Aorta (tissue), 5 donors: ENCODE measurements at places on chromosomes 3 and 15.

DNA sequence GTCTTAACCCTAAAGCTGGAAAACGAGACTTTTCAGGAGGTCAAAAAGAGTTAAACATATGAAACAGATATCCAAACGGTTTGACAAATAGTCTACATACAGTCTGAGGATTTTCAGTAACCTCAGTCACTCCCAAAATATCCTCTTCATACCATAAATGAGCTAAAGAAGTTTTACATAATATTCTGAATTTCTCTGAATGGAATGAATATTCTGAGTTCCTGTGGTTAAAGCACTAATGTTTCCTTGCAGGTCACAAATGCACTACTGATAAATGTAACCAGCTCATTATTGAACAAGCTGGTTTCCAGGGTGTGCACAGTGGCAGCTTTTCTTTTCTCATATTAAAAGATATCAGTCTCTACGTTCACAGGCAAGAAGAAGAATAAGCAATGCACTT is 137.4 kb upstream of the POU1F1 start:
- no peak overlapping the region for H3K27ac ChIP-seq
- DNase-seq, result no peak
- no peaks in the 10 kb centered on the region for H3K4me1 ChIP-seq

DNA sequence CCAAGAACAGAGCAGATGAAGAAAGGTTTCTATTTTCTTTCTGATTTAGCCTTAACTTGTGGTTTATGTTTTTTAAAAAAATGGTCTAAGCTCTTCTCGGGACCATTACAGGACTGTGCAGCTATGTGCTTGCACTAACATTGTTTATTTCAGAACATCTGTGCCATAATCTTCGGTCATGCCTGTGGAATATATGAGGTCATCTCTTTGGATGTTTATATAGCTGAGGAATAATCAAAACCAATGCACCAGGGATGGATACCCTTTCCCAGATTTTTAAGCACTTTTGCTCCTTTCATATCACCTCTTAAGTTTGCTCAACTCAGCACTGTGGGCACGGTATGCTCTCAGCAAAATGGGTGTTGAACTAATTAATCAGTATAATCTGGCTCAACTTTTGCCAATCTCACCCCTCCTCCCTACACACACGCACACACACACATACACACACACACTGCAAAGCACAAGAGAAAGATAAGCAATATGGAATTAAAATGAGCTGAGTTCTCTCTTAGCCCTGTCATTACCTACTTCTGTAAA is 268.5 kb upstream of the TMC3 start:
- no peaks in the 10 kb centered on the region for H3K4me1 ChIP-seq
- H3K4me3 ChIP-seq, result no peak overlapping the region
- no peaks in the 10 kb centered on the region for H3K27me3 ChIP-seq

- no peak for DNase-seq
- H3K36me3 ChIP-seq, result peaks cover 2% of the 10 kb centered on the region
- no peaks in the 10 kb centered on the region for H3K27me3 ChIP-seq
- H3K4me1 ChIP-seq, result no peaks in the 10 kb centered on the region
These were observed 19.3 kb downstream of the ARF4 start for GRCh38 chr3:57577801-57578200.

GRCh38 chr3:114745322-114746240 is 401.5 kb downstream of the ZBTB20 start:
- H3K4me1 ChIP-seq, result peaks cover 8% of the 10 kb centered on the region
- H3K27ac ChIP-seq, result peak overlapping the region; percentile 57
- no peak overlapping the region for H3K4me3 ChIP-seq
- no peaks in the 10 kb centered on the region for H3K36me3 ChIP-seq
- no peaks in the 10 kb centered on the region for H3K27me3 ChIP-seq
